ENCODE measurements at places on chromosomes 2 and 18.

- no peak for DNase-seq
Measured at GRCh38 chr2:172836347-172836821, 100.7 kb downstream of the RAPGEF4 start.

GRCh38 chr2:42217307-42217706 lies 48.2 kb downstream of the EML4 start:
- DNase-seq: no peak

DNA sequence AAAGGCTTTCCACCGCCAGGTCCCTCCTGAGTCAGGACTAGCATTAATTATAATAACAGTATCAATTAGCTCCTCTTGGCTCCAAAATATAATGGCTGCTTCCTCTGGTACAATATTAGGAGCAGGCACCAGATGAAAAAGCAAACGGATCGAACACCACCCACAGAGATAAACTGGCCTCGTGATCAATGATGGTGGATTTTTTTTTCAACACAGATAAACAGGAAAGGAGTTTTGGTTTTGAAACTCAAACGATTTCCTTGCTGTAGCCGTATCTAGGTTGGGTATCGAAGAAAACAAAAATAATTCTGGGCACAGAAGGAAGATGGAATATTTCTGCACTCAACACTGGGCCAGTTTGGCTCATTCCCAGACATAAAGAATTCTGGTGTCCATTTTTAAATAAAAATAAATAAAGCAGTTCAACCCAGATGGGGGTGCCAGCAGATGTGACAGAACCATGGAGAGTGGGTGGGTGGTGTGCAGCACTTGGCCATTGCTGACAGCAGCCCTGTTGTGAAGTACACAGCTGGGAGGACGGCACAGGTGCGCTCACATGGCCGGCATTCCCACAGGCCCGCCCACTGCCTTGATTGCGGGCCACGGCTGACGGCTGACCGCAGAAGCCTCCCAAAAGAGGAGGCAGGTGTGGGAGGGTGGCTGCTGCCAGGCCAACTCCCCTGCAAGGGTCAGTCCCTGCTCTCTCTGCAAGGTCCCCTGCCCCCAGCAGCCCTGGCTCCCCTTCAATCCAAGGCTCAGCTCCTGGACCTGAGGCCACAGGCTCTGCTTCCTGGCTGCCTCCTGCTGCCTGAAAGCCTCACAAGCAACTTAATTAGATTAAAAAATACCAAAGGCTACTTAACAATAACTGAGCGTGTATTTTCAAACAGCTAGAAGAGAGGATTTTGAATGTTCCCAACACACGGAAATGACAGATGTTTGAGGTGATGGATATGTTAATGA lies 351.9 kb upstream of the ID2 start:
- DNase-seq: no peak

DNA sequence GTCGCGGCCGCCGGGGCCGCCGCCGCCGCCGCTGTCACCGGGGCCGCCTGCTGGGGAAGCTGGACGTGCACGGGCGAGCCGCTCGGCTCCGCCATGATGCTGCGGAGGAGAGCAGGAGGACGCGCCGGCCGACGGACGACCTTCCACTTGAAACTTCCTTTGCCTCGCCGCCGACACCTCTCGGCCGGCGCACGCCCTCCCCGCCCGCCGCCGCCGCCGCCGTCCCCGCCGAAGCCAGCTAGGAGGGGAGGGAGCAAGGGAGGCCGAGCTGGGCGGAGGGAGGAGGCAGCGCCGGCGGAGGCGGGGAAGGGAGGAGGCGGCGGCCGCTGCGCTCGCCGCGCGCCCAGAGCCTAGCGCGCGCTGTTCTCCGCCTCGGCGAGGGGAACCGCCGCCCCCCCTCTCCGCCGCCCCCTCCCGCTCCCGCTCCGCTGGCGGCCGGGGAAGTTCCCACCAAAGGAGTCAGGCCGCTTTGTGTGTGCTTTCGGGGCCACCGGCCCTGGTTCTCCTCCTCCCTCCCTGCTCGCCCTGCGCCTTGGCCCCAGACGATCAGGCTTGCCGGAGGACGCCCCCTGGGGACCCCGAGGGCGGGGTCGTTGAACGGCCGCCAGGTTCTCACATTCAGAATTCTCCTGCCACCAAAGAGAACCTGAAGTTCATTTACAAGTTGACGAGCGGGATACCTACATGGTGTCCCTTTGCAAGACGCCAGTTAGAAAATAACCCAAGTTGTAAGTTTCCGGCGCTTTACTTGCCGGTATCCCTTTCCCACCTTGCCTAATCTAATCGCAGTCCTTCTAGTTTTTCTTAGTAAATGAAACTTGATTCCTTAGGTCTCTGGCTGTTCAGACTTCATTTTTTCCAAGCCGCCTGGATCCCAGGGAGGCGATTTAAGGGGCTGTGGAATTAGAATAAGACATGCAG lies at the start of gene STK39:
Gene STK39 (minus strand): TSS at position 255 of the 921 bp plus-strand sequence. CDS start 160 bp downstream, at position 95.
- peak; percentile 41 for DNase-seq

GRCh38 chr2:109437325-109438090 lies 176.3 kb downstream of the SEPTIN10 start:
- DNase-seq: no peak

GRCh38 chr2:102806250-102806837 lies 44.5 kb downstream of the TMEM182 start:
- no peak for DNase-seq

- no peak for DNase-seq
Measured at GRCh38 chr18:24559526-24559925, 99.1 kb downstream of the HRH4 start.

- DNase-seq: no peak
Measured at GRCh38 chr2:240341064-240341463, 94.4 kb upstream of the GPC1 start.

- DNase-seq: no peak
Measured at GRCh38 chr2:795531-796041, 118.4 kb upstream of the TMEM18 start.

DNA sequence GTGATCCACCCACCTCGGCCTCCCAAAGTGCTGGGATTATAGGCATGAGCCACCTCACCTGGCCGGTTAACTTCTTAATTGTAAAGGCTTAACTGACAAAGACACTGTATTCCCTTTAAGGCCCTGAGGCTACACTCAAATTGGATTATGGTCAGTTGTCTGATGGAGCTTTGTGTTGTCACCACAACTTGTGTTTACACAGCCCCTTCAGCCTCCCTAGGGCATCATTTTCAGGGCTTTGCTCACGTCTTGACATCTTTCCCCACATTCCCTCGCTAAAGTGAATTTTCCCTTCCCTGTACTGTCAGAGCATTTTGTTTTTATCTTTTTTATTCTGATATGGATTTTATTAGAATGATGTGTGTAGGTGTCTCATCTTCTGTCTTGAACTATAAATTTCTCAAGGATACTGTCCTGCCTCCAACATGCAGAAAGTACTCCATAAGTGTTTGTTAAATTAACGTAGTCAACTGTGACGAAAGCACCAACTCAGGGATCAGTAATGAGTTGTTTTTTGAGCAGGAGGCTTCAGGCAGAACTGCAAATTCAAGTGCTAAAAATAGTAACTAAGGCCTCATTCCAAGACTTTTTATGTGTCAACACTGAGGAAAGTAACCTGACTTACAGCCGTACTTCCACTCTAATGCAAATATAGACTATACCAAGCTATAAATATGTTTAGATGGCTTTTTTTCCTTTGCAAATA lies 77.1 kb upstream of the NARS1 start:
- DNase-seq: no peak

DNA sequence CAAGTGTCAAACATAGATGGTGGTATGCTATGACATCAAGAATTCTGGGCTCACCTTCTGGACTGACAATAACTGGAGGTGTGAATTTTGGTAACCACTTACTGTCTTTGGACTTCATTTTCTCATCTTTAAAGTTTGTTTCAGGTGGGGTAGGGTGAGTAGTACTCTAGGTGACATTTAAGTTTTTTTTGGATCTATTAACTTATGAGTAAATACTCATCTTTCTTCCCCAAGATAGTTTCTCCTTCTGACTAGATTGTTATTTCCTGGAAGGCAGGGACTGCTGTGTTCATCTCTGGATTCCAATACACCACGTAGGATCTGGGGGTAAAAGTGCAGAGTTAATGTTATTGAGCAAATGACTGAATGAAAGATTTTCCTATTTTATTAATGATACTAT lies 55.9 kb downstream of the ICOS start:
- DNase-seq: no peak

- no peak for DNase-seq
Measured at GRCh38 chr2:53490659-53491058, 276.9 kb upstream of the CHAC2 start.

GRCh38 chr2:156345582-156345981 lies 13.1 kb upstream of the NR4A2 start:
- no peak for DNase-seq

- DNase-seq: no peak
Measured at GRCh38 chr2:193153576-193153975, 958.8 kb upstream of the TMEFF2 start.

DNA sequence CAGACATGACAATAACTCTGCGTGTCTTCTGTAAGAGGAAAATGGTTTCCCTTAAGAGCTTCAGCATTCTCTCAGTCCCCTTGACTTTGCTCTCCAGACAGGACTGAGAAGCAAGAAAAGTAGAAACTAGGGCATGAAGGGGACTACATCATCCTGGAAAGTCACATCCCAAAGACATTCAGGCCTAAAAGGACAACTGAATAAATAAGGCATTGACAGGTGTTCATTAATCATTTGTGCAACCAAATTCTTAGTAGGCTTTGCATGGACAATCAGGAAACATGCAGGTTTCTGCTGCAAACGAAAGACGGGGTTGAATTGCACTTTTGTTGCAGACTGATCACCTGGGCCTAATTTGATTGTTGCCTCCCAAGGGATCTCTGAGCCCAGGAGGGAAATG lies 1.2 kb upstream of the SGPP2 start:
- DNase-seq: no peak

DNA sequence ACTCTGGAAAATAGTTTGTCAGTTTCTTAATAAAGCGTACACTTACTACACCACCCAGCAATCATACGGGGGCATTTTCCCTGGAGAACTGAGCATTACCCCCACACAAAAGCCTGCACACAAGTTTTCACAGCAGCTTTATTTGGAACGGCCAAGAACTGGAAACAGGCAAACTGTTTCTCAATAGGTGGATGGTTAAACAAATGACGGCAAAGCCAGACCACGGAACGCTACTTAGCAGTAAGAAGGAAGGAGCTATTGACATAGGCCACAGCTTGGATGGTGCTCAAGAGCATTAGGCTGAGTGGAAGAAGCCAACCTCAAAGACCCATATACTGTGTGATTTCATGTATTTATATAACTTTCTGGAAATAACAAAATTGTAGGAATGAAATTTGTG lies 9.0 kb downstream of the MALL start:
- DNase-seq: no peak

DNA sequence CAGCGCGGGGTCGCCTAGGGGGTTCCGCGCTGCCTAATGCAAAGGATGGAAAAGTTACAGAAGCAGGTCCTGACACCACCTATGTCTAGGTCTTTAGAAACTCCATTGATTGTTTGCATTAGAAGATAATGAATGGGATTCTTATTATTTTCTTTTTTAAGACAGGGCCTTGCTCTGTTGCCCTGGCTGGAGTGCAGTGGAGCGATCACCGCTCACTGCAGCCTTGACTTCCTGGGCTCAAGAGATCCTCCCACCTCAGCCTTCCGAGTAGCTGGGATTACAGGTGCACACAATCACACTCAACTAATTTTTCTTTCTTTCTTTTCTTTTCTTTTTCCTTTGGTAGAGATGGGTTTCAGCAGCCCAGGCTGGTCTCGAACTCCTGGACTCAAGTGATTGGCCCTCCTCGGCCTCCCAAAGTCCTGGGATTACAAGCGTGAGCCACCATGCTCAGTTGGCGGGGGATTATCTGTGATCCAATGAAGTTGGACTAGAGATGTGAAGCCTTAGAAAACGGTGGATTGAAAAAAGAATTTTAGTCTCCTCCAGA lies 761 bp upstream of the IDH1 start:
- no peak for DNase-seq

DNA sequence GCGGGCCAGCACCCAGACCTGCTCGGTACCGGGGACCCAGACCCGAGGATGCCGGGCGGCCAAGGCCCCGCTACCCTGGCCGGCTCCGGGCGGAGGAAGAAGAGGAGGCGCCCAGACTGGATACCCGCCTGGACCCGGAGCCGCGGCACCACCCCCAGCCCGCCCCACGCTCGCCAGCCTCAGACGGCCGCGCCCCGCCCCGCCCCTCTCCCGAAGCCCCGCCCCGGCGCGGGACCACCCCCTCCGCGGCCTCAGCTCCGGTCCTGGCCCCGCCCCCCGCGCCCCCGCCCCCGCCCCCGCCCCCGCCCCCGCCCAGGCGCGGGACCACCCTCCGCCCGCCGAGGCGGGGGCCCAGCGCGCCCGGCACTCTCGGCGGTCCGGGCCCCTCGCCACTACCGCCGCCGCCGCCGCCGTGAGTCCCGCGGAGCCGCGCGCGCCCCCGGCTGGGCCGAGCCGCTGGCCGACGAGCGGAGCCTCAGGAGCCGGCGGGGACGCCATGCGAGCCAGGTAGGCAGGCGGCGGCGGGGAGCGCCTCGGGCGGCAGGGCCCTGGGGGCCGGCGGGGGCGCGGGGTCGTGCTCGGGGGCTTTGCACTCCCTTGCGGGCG lies at the start of gene SH3BP4:
Gene SH3BP4 (plus strand): TSS at position 354 of the 606 bp plus-strand sequence. CDS start 82,986 bp downstream, outside the sequence.
- DNase-seq: no peak

DNA sequence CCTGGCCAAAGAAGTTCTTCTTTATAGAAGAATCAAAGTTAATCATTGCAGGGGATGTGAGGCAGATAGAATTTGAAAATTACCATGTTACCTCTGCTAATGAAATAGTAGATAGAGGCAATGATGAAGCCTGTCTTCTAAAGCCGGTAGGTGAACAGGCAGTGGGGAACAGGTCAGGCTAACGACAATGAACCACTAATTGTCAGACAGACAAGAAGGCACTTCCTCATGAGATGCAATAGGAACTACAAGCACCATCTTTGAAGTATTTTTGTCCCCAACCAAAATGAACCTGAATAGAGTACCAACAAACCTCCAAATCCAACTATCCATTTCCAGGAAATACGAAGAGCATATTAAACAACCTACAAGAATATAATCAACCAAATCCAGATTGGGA lies 41.6 kb upstream of the RAB31 start:
- no peak for DNase-seq

GRCh38 chr2:39065616-39066015 lies 55.2 kb downstream of the SOS1 start:
- no peak for DNase-seq

GRCh38 chr18:44922968-44923367 lies 242.3 kb downstream of the SETBP1 start:
- no peak for DNase-seq

DNA sequence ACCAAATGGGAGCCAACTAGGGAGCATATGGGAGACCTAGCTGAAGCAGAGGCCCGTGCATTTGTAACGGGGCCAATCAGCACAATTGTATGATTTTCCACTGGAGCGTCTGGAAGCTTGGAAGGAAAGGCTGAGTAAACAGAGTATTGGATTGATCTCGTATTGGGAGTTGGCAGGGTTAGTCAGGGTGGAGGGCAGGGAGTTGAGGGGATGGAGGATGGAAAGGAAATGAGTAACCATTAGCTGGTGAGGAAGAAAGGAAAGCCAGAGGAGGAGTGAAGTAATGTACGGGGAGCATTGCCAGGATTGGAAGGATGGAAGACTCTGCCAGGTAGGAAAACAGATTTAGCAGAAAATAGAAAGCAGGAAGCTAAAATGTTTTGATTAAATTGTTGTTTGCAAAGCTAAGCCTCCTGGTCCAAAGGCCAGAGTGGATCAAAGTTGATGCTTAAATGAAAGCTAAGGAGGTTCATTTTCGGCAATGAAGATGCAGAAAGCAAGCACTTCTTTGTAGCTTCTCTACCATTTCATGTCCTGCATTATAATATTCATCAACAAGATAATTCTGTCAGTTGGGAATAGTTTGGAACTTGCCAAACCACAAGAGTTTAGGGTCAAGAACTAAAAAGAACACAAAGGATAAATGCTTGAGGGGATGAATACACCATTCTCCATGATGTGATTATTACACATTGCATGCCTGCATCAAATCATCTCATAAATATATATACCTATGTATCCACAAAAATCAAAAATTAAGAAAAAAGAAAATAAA lies 75.6 kb upstream of the TTN start:
- no peak for DNase-seq

All from NCI-H1436 treated with DMSO at 0.1 percent for 48 hours (cell line).